Progenitor cell of endocrine pancreas (in vitro differentiated cells): ENCODE measurements at places on chromosomes 6 and 20.

DNA sequence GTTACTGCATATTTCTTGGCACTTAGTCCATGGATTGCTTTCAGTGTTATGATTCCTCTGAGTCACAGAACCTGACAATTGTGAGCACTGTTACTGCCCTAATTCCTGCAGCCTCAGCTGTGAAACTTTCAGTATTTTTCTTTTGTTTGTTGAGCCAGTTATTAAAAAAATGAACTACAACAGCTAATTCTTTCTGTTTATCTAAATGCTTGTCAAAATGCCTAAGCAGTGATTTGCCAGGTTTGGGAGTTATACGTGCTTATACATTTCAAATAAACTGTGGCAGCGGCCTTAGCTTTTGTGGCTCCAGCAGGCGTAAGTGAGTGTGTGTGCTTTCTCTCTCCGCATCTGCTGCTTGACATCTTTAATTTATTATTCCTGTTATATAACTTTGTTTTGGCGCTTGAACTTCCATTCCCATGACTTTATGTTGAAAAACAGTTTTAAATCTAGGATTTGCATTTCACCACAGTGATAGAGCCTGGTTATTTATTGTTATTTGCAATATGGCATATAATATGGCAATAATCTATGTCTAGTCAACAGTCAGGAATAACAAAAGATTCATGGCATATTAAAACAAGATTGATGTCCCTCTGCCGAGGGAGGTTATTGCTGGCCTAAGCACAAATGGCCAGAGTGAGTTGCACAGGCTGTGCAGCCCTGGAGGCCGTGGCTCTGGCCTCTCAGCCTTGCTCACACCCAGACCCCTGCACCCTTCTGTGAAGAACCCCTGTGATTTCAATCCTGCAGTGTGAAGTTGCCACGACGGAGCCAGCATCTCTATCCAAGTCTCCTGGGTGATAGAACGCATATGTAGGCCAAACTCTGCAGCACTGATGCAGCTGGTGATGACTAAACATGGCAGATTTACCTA lies 303.4 kb downstream of the THBS2 start:
- no peak overlapping the region for H3K4me3 ChIP-seq
- no peak for DNase-seq
- H3K27me3 ChIP-seq: peaks cover 9% of the 10 kb centered on the region
- no peak overlapping the region for H3K27ac ChIP-seq

DNA sequence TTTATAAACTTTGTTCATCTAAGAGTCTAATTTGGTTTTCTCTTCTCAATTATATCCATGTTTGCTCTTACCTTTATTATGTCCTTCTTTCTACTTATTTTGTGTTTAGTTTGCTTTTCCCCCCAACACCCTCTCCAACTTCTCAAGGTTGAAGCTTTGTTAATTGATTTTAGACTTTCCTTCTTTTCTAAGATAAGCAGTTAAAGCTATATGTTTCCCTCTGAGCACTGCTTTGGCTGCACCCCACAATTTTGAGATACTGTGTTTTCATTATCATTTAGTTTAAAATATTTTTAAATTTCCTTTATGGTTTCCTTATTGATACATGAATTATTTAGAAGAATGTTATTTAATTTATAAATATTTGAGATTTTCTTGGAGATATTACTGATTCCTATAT lies 13.9 kb upstream of the BEND6 start:
- H3K4me3 ChIP-seq: no peak overlapping the region
- H3K36me3 ChIP-seq: no peaks in the 10 kb centered on the region
- DNase-seq: no peak

GRCh38 chr6:5205877-5206850 lies 54.6 kb downstream of the LYRM4 start:
- no peak overlapping the region for H3K27ac ChIP-seq
- no peak overlapping the region for H3K4me3 ChIP-seq
- DNase-seq: no peak
- no peaks in the 10 kb centered on the region for H3K4me1 ChIP-seq
- H3K27me3 ChIP-seq: no peaks in the 10 kb centered on the region
- H3K36me3 ChIP-seq: no peaks in the 10 kb centered on the region

DNA sequence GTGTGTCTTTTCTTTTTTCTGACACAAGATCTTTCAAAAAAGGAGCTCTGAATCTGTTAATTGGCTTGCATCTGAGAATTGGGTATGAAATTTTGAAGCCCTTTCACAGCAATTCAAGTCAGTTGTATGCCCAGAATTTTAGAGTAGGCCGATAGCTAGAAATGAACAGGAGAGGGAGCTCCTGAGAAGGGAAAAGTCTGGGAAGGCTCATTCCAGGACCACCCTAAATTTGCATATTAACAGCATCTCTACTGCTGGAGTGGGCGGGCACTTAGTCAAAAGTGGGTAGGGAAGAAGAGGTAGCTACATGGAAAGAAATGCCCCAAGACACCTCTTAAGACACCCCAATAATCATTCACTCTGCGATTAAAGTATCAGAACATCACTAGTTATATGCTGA lies 928.3 kb downstream of the TBC1D32 start:
- H3K36me3 ChIP-seq: no peaks in the 10 kb centered on the region
- H3K27me3 ChIP-seq: no peaks in the 10 kb centered on the region
- H3K4me1 ChIP-seq: no peaks in the 10 kb centered on the region

- peaks cover 2% of the 10 kb centered on the region for H3K36me3 ChIP-seq
- H3K27me3 ChIP-seq: no peaks in the 10 kb centered on the region
- H3K4me3 ChIP-seq: no peak overlapping the region
- no peak for DNase-seq
Measured at GRCh38 chr6:134821928-134822864, 127.7 kb downstream of the ALDH8A1 start.

DNA sequence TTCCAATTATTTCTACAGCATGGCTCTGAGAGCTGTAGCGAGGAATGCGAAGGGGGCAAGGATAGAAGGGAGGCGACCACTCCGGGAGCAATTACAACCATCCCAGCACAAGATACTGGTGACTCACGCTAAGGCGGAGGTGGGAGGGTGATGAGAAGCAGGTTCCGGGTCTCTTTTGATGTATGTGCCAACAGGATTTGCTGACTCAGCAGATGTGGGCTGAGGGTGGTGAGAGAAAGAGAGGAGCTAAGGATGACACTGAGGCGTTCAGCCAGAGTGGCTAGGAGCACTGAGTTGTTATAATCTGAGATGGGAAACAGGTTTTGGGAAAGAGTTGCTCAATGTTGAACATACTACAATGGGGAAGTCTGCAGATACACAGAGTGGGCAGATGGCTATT lies 9.3 kb upstream of the TXNDC5 start:
- H3K4me3 ChIP-seq: no peak overlapping the region
- no peak overlapping the region for H3K27ac ChIP-seq
- H3K4me1 ChIP-seq: no peaks in the 10 kb centered on the region
- peaks cover 23% of the 10 kb centered on the region for H3K27me3 ChIP-seq

GRCh38 chr6:80742481-80742880 lies 636.0 kb downstream of the BCKDHB start:
- peaks cover 2% of the 10 kb centered on the region for H3K36me3 ChIP-seq
- no peak overlapping the region for H3K4me3 ChIP-seq
- no peak for DNase-seq
- no peak overlapping the region for H3K27ac ChIP-seq
